ENCODE measurements at places on chromosomes 16 and 17. TPM values are rescaled to one million over a fixed set of nuclear protein-coding genes. Genes with fewer than 3 reads are reported as not detected.

The SERPINF2 gene
- total RNA-seq, result 0.21 TPM

DNA sequence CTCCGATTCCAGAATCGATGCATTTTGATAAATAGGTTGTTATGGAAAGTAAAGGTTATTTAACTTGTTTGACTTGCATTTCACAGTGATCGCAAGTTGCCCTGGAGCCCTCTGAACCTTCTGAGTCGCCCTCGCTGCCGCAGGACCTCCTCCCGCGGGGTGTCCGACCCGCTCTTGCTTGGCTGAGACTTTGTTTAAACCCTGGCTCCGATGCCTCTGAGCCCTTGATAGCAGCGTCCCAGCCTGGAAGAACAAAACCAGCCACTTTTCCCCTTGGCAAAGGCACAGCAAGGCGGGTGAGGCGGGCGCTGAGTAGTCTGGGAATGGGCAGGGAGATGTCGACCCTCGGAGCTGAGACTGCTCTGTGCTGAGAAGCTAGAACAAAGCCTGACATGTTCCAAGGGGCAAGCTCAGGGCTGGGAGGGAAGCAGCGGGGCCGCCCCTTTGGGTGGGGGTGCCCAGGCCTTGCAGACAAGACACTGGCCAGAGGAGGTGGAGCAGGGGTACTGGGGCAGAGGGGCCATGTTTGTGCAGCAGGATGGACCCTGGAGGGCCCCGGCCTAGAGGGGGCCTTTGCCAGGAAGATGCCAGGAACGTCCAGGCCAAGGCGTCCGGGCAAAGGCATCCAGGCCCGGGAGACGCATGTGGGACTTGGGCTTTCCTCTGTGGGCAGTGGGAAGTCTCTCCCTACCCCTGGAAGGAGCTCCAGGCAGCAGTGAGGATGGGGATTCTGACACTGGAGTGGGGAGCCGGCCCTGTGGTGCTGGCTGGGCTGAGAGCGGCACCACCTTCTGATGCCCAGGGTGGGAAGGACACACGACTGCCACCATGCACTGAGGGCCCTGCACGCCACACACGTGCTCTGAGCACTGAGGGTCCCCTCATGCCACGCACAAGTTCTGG is 30.3 kb upstream of the CDH15 start:
- DNase-seq, result no peak

GRCh38 chr17:28331891-28332420 is 3.3 kb downstream of the IFT20 start:
- DNase-seq, result no peak

GRCh38 chr17:16155536-16155935 is 59.8 kb downstream of the NCOR1 start:
- no peak for DNase-seq

DNA sequence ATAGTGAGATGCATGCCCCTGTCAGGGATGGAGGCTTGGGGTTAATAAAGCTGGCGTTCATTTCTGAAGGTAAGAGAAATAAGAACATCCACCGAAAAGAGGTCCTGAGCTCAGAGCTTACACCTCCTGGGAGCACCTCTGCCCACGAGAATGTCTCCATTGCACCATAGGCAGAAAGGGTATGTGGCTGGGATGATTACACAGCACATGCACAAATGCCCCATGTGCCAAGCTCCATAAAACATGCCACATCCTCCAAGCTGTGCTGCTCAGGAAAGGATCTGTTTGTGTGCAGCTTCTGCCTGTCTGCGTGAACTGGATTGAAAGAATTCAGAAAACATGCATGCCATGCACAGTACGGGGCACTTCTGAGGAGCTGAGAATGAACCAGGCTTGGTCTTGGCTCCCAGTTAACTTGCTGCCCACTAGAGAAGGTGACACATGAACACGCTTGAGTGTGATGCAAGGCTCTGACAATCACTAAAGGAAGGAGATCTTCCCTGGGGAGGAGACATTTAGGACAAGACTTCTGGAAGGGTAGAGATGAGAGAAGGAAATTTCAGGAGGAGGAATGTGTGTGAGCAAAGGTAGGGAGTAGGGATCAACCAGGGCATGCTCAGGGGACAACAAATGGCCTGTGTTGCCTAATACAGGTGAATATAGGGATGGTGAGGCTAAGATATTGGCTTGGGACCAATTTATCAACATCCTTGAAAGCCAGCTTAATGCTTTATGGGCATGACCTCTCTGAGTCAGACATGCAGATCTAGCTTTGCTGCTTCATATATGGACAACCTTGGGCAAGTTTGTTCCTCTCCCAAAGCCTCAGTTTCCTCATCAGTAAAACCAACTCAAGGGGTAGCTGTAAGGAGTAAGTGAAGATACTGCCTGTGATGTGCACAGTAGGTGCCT is 32.0 kb upstream of the SMPD3 start:
- DNase-seq, result no peak

- no peak for DNase-seq
Measured at GRCh38 chr16:85300406-85300968, 188.2 kb upstream of the CIBAR2 start.

GRCh38 chr17:41167561-41167960 is 460 bp downstream of the KRTAP4-3 start:
- no peak for DNase-seq
